T1000 (cell line): ENCODE measurements at places on chromosomes 7 and 10.

- DNase-seq: no peak
Observed at GRCh38 chr10:62689712-62690111, 114.8 kb upstream of the ADO start.

GRCh38 chr10:132365102-132365501 is 31.9 kb upstream of the PWWP2B start:
- DNase-seq: no peak

DNA sequence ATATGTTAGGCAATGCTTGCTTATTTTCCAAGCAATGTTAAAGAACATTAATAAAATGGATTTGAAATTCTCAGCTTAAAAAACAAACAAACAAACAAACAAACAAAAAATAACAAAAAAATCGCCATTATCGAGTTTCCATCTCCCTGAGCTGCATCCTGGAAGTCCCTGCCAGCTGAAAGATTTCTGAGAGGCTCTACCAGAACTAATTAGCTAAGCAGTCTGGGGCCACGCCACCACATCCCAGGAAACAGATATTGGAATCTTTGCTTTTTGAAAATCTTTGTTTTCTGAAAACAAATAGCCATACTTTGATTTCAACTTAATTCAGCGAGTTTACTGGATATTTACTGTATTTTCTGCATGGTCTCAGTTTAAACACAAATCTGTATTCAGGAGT is 143.6 kb downstream of the LSMEM1 start:
- DNase-seq: no peak

- DNase-seq: no peak
Observed at GRCh38 chr10:76248649-76249200, 817.3 kb downstream of the LRMDA start.

GRCh38 chr10:122089311-122090017 is 100.5 kb downstream of the TACC2 start:
- no peak for DNase-seq

GRCh38 chr7:148397551-148397950 is 193.0 kb upstream of the C7orf33 start:
- no peak for DNase-seq

GRCh38 chr10:99850021-99850766 is 67.8 kb downstream of the ABCC2 start:
- no peak for DNase-seq

GRCh38 chr7:1169409-1170368 is 9.7 kb upstream of the ZFAND2A start:
- DNase-seq: peak; percentile 49

DNA sequence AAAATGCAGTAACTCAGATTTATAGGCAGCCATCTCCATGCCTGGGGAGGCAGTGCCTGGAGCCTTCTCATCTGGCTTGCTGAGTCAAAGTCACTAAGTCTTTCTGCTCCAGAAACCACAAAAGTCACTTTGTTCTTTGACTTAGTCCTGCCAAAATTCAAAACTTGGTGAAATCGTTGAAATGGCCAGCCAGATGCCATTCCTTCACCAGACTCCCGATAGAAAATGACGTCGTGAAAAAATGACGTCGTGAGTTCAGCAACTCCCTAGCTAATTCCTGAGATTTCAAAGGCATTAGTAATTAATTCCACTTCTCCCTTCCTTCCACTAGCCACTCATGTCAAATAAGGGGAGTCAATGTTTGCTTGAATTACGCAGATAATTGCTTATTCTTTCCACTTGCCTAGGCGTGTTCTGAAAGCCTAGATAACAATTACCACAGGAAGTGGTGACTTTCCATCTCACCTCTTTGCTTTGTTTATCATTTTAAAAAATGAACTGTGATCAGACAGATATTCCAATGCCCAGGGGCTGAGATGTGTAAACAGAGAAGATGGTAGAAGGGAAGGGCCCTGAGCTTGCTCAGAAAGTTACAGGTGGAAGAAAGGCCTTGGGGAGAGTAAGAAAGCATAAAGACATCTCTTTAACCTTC is 48.5 kb upstream of the OSBPL3 start:
- peak; percentile 52 for DNase-seq

- DNase-seq: no peak
Observed at GRCh38 chr10:97279121-97279815, 13.2 kb downstream of the ARHGAP19 start.

DNA sequence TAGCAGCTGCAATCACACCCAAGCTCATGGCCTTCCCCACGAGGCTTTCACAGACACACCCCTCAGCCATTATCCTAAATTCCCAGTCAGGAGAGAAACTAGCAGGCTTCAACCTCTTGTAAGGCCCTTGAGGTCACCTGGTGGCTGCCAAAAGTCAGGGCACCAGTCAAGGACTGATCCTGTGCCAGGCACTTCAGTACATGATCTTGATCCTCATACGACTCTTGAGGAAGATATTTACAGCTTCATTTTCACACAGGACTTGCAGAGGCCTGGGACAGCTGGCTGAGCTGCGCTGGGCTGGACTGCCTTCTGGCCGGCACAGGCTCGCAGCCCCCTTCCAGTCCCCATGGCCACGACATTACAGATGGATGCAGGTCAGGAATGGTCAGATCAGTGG is 8.8 kb downstream of the PDAP1 start:
- no peak for DNase-seq
